ENCODE measurements at places on chromosomes 1 and 21. TPM values are rescaled to one million over a fixed set of nuclear protein-coding genes. Genes with fewer than 3 reads are reported as not detected.

The AIRE gene
- 14.3 TPM for polyA plus RNA-seq

The SERPINC1 gene
- polyA plus RNA-seq, result 0.54 TPM

- H3K36me3 ChIP-seq, result peaks cover 6% of the 10 kb centered on the region
- no peaks in the 10 kb centered on the region for H3K27me3 ChIP-seq
- H3K4me3 ChIP-seq, result no peak overlapping the region
- peak; percentile 16 for DNase-seq
These were observed 22.4 kb downstream of the RPL5 start for GRCh38 chr1:92854101-92854785.

The FNDC5 gene
- 11.0 TPM for polyA plus RNA-seq

The KRTAP7-1 gene
- not detected for polyA plus RNA-seq

- peak overlapping the region; percentile 89 for H3K27ac ChIP-seq
- H3K4me1 ChIP-seq, result peaks cover 31% of the 10 kb centered on the region
- H3K27me3 ChIP-seq, result no peaks in the 10 kb centered on the region
- peak overlapping the region; percentile 91 for H3K4me3 ChIP-seq
- H3K36me3 ChIP-seq, result peaks cover 2% of the 10 kb centered on the region
These were observed 684 bp downstream of the SLC2A1 start for GRCh38 chr1:42957880-42958487.

- peak overlapping the region; percentile 51 for H3K27ac ChIP-seq
- H3K27me3 ChIP-seq, result no peaks in the 10 kb centered on the region
- H3K4me1 ChIP-seq, result peaks cover 19% of the 10 kb centered on the region
- H3K4me3 ChIP-seq, result no peak overlapping the region
- peak; percentile 93 for DNase-seq
These were observed 18.5 kb upstream of the SLC1A7 start for GRCh38 chr1:53160924-53161378.

DNA sequence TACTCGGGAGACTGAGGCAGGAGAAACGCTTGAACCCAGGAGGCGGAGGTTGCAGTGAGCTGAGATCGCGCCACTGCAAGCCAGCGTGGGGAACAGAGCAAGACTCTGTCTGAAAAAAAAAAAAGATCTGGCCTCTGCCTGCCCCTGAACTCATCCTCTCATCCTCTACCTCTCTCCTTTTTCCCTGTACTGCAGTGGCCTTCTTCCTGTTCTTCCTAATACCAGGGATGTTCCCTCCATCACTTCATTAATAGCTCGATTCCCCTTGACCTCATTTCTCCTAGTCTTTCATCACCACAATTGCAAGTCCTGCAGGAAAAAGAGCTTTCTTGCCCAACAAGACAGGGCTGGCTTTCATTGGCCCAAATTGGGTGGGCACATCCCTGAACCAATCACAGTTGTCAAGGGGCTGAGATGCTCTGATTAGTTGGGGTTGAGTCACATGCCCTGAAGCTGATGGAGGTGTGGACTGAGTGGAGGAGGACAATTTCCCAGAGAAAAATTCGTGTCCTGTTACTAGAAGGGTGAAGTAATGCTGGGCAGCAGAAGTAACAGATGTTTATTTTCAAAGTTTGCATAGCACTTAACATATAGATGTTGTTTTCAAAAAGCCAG lies 86.8 kb upstream of the PUM1 start:
- no peak overlapping the region for H3K27ac ChIP-seq
- no peaks in the 10 kb centered on the region for H3K36me3 ChIP-seq
- peaks cover 4% of the 10 kb centered on the region for H3K4me1 ChIP-seq
- no peak overlapping the region for H3K4me3 ChIP-seq

- no peak overlapping the region for H3K27ac ChIP-seq
- DNase-seq, result no peak
- no peaks in the 10 kb centered on the region for H3K4me1 ChIP-seq
- H3K27me3 ChIP-seq, result no peaks in the 10 kb centered on the region
- no peaks in the 10 kb centered on the region for H3K36me3 ChIP-seq
These were observed 42.7 kb downstream of the EIF2D start for GRCh38 chr1:206569556-206569955.

DNA sequence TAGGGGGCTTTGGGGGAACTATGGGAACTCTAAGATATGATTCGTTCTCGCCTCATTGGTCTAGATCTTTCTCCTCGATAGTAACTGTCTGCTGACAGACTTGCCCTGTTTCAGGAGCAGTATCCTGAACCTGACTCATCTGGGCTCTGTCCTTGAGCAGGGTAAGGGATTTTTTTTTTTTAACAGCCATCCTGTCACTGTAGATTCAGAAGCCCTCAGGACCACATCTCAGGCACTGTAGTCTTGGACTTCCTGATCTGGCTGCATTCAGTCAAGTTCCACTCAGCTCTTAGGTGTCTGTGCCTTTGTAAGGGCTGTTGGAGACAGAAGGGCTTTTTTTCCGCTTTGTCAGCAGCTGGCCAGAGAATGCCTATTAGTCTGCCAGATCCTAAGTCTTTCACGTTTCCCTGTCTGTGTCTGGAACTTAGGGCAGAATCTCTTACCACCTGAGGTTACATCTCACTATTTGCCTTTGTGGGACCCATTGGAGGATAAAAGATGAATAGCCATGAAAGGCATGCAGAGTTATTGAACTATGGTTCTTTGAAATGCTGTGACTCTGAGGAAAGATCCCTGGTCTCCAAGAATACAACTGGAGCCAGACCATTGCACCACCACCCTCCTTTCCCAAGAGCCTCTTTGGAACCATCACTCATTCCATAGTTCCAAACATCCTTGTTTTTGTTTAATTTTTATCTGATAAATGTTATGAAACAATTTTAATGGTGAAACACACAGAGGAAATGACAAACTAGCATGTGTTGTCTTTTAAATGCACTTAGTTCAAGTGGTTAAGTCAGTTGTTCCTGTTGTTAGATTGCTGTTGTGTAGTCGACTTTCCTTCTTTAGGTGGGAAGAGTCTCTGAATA lies 49.7 kb upstream of the MACF1 start:
- H3K36me3 ChIP-seq, result no peaks in the 10 kb centered on the region
- DNase-seq, result no peak
- peak overlapping the region; percentile 2 for H3K27ac ChIP-seq
- H3K27me3 ChIP-seq, result no peaks in the 10 kb centered on the region

- H3K4me3 ChIP-seq, result no peak overlapping the region
- H3K27me3 ChIP-seq, result no peaks in the 10 kb centered on the region
- no peak for DNase-seq
- no peaks in the 10 kb centered on the region for H3K36me3 ChIP-seq
- H3K4me1 ChIP-seq, result peaks cover 5% of the 10 kb centered on the region
- no peak overlapping the region for H3K27ac ChIP-seq
These were observed 146.7 kb upstream of the C1orf105 start for GRCh38 chr1:172273647-172274396.

GRCh38 chr1:195576641-195577040 lies 1031.6 kb downstream of the KCNT2 start:
- H3K27ac ChIP-seq, result no peak overlapping the region
- no peaks in the 10 kb centered on the region for H3K4me1 ChIP-seq
- no peak overlapping the region for H3K4me3 ChIP-seq
- no peak for DNase-seq
- no peaks in the 10 kb centered on the region for H3K36me3 ChIP-seq
- no peaks in the 10 kb centered on the region for H3K27me3 ChIP-seq

The GBP6 gene
- polyA plus RNA-seq, result 0.04 TPM

DNA sequence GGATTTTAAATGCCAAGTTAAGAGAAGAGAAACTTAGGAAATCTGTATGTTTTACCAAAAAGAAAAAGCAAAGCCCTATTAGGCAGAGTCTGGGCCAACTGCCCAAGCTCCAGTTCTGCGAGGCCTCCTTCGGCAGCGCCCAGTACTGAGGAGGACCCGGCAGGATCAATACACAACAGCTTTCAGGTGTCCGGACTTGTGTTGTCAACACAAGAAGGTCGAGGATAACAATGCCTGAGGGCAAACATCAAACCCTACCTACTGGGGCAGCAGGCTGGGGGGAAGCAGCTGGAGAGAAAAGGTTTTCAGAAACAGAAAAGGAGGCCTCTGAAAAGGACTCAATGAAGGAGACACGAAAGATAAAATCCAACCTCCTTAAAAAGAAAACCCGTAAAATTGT lies 98.1 kb upstream of the GJB5 start:
- H3K4me3 ChIP-seq, result no peak overlapping the region
- no peak overlapping the region for H3K27ac ChIP-seq
- DNase-seq, result no peak

The NHLH1 gene
- 0.19 TPM for polyA plus RNA-seq

DNA sequence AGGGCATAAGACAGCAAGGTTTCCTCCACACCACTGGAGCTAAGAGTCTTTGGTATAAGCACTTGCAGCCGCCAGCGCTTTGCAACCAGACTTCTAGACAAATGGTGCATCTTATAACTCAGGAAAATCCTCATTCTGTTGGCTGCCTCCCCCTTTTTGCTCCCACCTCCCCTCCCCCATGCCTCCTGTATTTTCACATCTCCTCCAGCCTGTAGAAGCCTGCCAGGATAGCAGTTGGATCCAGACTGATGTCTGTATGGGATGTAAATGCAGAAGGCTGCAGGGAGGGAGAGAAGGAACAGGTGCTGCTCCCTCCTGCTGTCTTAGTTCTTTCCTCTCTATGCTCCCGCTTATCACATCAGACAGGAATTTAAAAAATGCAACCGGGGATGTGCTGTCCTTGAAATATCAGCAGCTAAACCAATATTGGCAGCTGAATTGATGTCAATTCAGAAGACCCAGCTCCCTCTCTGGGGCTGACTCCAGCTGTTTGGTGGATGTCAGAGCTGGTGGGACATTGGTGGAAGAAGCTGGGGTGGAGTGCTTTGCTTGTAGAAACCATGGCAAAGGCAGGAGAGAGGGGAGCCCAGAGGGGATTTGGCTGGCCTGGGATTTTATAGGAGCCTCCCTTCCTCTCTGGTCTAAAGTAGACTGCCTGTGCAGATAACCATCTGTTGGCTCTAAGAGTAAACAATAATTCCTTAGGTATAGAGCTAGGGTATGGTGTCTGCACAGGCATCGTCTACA lies 53.5 kb downstream of the NFASC start:
- H3K27me3 ChIP-seq, result peaks cover 2% of the 10 kb centered on the region
- DNase-seq, result no peak
- H3K27ac ChIP-seq, result no peak overlapping the region
- no peaks in the 10 kb centered on the region for H3K36me3 ChIP-seq
- H3K4me1 ChIP-seq, result no peaks in the 10 kb centered on the region

The PTPRF gene
- 257 TPM for polyA plus RNA-seq

The RAB7B gene
- 5.4 TPM for polyA plus RNA-seq

- H3K36me3 ChIP-seq, result peaks cover 4% of the 10 kb centered on the region
- no peak overlapping the region for H3K27ac ChIP-seq
- DNase-seq, result no peak
- H3K27me3 ChIP-seq, result no peaks in the 10 kb centered on the region
- no peak overlapping the region for H3K4me3 ChIP-seq
These were observed 177.0 kb downstream of the HS2ST1 start for GRCh38 chr1:87091425-87091824.

The PADI4 gene
- 0.10 TPM for polyA plus RNA-seq

GRCh38 chr1:40399984-40400704 lies 26.6 kb downstream of the SMAP2 start:
- H3K36me3 ChIP-seq, result no peaks in the 10 kb centered on the region
- DNase-seq, result no peak
- H3K4me3 ChIP-seq, result no peak overlapping the region
- H3K27me3 ChIP-seq, result no peaks in the 10 kb centered on the region
- H3K4me1 ChIP-seq, result peaks cover 7% of the 10 kb centered on the region

- H3K36me3 ChIP-seq, result no peaks in the 10 kb centered on the region
- DNase-seq, result no peak
- H3K4me1 ChIP-seq, result no peaks in the 10 kb centered on the region
These were observed 1583.9 kb downstream of the MRPL39 start for GRCh38 chr21:24023402-24023801.

DNA sequence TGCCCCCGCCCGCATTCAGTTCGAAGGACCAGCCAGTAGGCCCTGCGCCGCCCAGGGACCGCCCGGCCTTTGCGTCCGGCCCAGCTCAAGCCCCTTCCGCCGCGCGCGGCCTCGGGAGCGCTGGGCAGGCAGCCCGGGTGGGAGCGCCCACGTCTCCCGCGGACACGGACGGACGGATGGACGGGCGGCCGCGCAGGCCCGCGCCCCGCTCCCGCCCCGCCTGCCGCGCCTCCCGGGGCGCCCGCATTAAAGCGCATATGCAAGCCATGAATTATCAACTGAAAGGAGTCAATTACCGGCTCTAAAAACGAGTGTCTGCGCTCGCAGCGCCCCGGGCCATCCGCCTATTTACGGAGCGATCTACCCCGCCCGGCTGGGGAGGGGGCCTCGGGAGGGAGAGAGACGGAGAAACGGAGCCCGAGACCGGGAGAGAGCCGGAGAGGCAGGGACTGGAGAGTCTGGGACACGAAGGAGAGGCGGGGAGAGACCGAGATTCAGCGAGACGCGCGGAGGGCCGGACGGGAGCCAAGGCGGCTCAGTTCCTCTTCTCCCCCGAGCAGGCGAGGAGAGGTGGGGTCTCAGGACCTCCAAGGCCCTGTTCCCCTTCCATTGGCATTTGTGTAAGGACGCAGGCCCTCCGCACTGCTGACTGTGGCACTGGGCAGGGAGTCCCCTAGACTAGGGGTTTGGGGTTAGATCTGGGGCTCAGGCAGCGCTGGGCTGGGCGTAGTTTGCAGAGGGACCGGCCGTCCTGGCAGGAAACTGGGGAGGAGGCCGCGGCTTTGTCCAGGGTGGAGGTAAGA lies 41.3 kb upstream of the DMBX1 start:
- no peak overlapping the region for H3K27ac ChIP-seq
- H3K4me3 ChIP-seq, result peak overlapping the region; percentile 13
- H3K36me3 ChIP-seq, result no peaks in the 10 kb centered on the region
- peak; percentile 14 for DNase-seq

- H3K36me3 ChIP-seq, result peaks cover 13% of the 10 kb centered on the region
- peaks cover 16% of the 10 kb centered on the region for H3K4me1 ChIP-seq
- H3K27me3 ChIP-seq, result peaks cover 17% of the 10 kb centered on the region
- no peak for DNase-seq
- peak overlapping the region; percentile 84 for H3K27ac ChIP-seq
These were observed 1.5 kb downstream of the CCN1 start for GRCh38 chr1:85581802-85582686.

- H3K4me3 ChIP-seq, result peak overlapping the region; percentile 94
- no peaks in the 10 kb centered on the region for H3K27me3 ChIP-seq
- peaks cover 9% of the 10 kb centered on the region for H3K36me3 ChIP-seq
- peak overlapping the region; percentile 99 for H3K27ac ChIP-seq
These were observed 1.2 kb upstream of the INAVA start for GRCh38 chr1:200893411-200893901.

DNA sequence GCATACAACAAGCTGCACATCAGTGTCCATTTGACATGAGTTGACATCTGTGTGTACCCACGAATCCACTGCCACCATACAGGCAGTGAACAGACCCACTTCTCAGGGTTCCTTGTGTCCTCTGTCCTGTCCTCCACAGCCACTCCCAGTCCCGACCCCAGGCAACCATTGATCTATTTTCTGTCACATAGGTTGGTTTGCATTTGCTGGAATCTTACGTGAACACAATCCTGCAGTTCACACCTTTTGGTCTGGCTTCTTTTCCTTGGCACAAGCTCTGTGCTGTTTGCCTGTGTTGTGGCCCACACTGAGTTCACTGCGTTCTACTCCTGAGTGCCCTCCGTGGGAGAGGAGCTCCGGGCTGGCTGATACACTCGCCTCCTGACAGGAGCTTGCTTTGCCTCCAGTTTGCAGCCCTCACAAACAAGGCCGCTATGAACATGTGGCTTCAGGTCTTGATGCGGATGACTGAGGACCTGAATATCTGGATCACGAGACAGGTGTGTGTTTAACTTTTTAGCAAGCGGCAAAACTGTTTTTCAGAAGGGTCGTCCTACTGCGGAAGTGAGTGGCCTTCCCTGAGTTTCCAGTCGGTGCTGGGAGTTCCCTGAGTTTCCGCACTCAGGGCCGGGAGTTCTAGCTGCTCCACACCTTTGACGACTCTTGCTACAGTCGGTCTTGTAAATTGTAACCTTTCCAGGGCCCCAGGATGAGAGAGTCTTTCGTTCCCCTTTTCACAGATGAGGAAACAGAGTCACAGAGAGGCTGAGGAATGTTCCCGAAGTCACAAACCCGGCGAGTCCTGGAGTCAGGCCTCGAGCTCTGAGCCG lies 13.0 kb upstream of the COL18A1 start:
- H3K4me3 ChIP-seq, result no peak overlapping the region
- no peak for DNase-seq
- H3K27ac ChIP-seq, result no peak overlapping the region
- no peaks in the 10 kb centered on the region for H3K4me1 ChIP-seq
- H3K36me3 ChIP-seq, result no peaks in the 10 kb centered on the region
- H3K27me3 ChIP-seq, result peaks cover 11% of the 10 kb centered on the region

The ERG gene
- 6.2 TPM for polyA plus RNA-seq
